Skeletal muscle tissue (tissue), 5 donors: ENCODE measurements at places on chromosomes 1 and 21. TPM values are rescaled to one million over a fixed set of nuclear protein-coding genes. Genes with fewer than 3 reads are reported as not detected.

IVL gene
- not detected for total RNA-seq

LCE3D gene
- total RNA-seq = not detected

OR10J4 gene
- total RNA-seq = not detected

PTCH2 gene
- 1.6 TPM for total RNA-seq

CALML6 gene
- 191 TPM for total RNA-seq

PROK1 gene
- total RNA-seq = not detected

BTBD8 gene
- 1.6 TPM for total RNA-seq

OLFML3 gene
- 86.1 TPM for total RNA-seq

LRRC53 gene
- not detected for total RNA-seq

SERINC2 gene
- total RNA-seq = 2.1 TPM

LYSMD1 gene
- 9.9 TPM for total RNA-seq

AUNIP gene
- total RNA-seq = 1.6 TPM

RIPPLY3 gene
- total RNA-seq = not detected

ALDH4A1 gene
- total RNA-seq = 6.3 TPM

PCP4L1 gene
- 0.52 TPM for total RNA-seq

AMY2B gene
- total RNA-seq = 78.8 TPM

CD1D gene
- 1.0 TPM for total RNA-seq
